ENCODE measurements at places on chromosomes 16 and 17.

DNA sequence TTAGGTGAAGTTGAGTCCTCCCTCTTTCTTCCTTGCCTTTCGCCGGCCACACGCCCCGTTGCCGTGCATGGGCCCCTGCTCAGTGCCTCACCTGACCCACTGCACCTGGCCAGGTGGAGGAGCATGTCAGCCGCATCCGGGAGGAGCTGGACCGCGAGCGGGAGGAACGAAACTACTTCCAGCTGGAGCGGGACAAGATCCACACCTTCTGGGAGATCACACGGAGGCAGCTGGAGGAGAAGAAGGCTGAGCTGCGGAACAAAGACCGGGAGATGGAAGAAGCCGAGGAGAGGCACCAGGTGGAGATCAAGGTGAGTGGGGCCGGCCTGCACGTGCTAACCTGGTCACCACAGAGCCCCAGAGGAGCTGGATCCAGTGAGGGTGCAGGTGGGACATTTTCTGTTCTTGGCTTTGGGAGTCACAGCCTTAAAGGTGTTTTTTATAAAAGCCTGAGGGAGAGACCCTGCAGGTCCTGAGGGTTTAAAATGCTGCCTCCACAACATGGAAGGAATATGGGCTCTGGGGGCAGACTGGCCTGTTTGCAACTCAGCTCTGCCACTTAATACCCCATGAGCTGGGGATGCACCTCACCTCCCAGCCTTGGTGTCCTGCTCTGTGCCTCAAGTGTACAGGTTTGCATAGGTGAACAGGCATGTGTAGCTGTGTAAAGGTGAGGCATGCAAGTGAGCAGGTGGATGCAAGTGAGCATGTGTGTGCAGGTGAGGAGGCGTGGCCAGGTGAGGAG is 12.1 kb upstream of the DBNDD1 start:
- DNase-seq = no peak

- DNase-seq = peak; percentile 78
Measured at GRCh38 chr17:32943647-32944191, 15.8 kb downstream of the TMEM98 start.

DNA sequence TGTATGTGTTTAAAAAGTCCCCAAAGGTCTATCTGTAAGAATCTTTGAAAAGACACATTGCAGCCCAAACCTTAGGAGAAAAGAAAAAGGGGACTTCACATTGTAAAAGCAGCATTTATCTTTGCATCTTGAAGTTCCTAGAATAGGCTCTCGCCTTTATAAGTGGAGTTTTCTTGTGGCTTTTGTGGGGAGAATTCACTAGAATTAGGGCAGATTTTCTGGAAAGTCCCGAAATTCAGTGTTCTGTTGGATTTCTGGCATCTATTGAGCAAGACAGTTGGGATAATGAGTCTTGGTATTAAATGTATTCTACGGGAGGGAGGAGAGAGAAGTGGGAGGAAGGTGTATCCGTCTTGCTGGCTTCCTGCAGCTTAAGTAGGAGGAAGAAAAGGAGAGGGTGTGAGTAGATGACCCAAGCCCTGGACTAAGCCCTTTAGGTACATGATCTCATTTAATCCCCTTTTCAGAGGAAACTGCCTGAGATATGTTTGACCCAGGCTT is 62.6 kb downstream of the PRKCA start:
- no peak for DNase-seq

DNA sequence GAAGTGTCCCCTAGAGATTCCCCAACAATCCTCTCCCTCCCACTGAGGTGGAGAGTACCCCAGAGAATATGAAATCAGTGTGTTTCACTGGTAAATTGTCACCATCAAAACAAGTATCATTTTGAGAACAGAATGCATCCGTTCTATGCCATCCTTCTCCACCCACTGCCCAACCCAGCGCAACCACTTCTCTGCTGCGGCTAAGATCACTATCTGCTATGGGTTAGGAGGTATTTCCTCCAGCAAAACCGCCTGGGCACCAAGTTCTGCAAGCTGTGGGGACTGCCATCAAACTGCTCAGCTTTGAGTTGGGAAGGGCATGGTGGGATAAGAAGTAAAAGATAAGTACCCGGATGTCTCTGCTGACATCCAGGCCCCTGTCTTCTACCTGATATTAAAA is 24.4 kb downstream of the CNTNAP1 start:
- DNase-seq = no peak

GRCh38 chr17:78356101-78356713 is 3.7 kb downstream of the SOCS3 start:
- DNase-seq = peak; percentile 51

DNA sequence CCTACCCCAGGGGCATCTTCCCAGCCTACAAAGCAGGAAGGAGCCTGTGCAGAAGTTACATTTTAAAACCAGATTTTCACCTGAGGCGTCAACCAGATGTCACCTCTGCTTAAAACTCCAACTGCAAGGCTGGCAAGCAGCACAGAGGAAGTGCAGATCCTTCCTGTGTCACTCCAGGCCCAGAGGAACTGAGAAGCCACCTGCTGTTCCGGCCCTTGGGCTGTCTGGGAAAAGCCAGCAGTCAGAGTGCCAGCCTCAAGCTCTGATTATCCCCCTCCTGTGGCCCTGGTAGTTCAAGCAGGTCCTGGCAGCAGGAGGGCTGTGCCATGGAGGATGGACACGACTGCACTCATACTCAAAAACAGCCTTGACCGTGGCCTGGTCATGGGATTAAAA is 10.2 kb downstream of the POLR2C start:
- no peak for DNase-seq

DNA sequence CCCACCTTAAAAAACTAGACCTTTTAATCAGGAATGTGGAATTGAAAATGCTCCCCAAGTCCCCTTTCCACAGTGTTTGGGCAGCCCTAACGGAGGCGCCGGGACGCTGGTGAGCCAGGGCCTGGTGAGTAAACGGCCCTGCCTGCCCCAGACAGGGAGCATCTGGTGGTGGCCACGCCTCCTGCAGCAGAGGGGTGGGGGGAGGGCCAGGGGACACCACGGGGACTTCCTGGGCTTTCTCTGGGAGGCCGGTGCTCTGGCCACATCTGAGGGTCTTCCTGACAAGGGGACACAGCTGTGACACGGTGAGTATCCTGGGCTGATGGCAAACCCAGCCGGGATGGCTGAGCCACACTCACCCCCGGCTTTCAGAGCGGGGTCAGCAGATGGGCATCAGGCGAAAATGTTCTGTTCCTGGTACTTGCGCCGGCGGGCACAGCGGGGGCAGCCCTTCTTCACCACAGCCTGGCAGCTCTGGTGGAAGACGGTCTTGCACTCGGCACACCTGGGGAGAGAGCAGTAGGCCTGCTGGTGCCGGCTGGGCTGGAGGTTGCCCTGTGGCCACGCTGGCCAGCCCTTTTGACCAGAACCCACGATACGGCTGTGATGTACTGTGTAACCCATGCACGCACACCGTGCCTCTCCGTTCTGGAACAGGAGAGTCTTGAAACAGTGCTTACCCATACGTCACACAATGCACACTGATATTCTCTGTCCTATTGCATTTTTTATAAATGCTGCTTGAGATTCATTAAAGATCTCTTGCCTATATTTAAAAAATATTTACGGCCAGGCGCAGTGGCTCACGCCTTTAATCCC is 5.0 kb upstream of the ARHGAP27 start:
- DNase-seq = peak; percentile 33

DNA sequence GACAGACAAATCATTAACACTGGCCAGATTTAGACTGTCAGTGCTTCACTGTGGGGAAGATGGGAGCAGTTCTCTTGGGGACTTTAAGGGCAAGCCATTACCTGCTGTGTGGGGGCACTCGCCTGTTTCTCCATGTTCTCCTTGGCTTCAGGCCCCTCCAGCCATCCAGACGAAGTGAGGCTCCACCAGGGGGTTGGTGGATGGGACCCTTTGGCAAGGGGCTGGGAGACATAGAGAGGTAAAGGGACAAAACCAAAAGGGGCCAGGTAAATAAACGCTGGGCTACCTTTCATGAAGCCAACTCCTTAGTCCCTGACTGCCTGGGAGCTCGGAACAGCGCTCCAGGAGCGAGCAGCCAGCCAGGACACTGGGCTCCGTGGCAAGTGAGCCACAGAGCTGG is 14.0 kb downstream of the TBX4 start:
- no peak for DNase-seq

- DNase-seq = no peak
Measured at GRCh38 chr17:15267996-15268395, 2.9 kb upstream of the PMP22 start.

DNA sequence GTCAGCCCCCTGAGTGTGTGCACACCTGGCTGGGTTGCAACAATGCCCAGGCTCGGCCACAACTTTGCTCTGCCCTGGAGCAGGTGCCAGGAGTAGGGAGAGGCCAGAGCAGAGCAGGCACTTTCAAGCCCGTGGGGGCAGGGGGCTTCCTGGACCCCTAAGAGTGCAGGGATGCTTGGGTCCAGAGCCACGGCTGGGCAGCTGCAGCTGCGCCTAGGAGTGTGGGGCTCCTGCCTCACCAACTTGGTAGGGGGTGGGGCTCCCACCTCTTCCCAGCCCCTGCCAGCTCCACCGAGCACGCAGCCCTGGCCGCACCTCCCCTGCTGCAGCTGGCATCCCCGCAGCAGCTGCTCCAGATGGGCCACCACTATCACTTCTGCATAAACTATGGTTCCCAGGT is 7.8 kb downstream of the OR3A2 start:
- DNase-seq = no peak

DNA sequence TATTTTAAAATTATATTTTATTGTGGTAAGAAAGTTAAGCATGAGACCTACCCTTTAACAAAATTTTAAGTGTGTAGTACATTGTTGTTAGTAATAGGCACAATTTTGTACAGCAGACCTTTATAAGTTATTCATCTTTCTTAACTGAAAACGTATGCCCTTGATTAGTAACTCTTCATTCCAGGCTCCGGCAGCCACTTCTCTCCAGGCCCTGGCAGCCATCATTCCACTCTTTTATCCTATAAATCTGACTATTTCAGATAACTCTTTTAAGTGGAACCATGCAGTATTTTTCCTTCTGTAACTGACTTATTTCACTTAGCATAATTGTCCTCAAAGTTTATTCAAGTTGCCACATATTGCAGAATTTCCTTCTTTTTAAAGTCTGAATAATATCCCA is 348.2 kb downstream of the CDH11 start:
- no peak for DNase-seq
